Pulmonary artery endothelial cell (primary cell): ENCODE measurements at places on chromosomes 3 and 15.

GRCh38 chr3:143726727-143727126 lies 121.5 kb downstream of the SLC9A9 start:
- no peak for DNase-seq

DNA sequence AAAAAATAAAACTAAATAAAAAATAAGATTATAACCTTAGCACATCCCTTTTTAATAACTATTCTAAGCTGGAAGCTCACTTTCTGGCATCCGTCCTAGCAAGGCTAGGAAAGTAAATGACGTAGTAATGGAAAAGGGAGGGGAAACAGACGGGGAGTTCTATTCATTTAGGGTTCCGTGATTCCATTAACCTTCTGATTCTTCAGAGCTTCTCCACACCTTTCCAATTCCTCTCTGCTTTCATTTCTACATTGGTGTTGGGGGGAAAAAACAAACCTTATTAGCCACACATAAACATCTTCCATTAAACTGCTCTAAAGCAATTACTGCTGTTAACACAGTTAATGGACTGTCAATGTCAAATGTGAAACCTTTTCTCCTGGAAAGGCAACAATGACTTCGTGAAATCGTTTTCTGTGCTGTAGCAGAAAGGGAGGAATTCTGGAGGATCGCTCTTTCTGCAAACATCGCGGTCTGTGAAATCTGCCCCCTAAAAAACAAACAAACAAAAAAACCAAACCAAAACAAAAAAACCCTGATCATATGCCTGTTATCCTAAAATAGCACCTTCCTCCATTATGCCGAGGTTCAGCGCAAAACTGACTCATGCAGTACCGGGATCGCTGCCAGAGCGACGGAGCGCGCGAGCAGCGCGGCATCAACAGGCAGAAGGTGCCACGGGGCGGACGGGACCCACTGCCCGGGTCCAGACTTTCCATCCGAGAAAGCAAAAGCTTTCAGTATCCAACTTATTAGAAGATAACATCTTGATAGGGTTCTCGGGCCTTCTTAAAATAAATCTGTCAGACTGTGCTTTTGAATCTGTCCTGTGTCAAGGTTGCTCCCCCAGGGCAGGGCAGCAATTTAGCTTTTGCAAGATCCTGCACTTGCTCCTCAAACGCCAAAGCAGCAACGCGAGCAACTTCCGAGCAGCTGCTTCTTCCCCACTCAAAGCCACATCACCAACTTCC lies 156.2 kb downstream of the FGF12 start:
- DNase-seq, result no peak

DNA sequence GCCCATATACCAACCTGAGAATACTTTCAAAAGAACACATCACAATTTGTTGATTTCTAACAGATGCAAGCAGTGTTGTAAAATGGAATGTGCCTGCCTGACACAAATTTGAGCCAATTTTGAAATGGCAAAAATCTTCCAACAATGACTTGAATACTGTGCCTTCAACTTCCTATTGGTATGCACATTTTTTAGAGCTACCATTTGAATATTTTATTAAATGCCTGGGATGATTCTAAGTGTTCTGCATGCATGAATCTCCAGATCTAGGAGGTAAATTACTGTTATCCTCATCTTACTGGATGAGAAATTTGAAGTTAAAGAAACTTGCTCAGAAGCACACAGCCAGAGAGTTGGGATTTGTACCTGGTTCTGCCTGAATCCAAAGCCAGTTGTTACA lies 282.8 kb upstream of the LRRN1 start:
- DNase-seq, result no peak

DNA sequence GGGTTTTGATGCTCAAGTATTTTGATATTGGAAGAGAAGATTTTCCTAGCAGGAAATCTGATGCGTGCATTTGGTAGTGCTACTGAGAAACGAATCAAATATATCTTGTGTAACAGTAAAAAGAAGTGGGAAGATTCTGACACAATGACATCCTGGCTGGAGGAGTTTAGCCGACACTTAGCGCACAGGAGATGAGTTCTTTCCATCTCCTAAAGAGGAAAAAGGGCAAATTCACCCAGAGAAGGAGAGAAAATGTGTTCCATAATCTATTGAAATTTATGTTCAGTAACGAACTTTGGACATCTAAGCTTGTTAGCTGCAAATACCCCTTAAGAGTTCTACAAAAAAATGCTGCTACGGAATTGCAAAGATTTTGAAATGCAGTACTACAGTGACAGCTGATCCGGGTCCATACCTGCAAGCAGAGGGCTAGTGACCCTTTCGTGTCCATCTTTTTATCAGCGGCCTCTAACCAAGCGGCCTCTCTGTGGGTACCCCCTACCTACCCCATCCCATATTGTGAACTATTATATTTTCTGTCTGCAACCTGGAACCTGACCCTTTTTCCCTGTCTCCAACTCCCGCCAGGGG lies 971 bp downstream of the CPOX start:
- DNase-seq, result no peak

GRCh38 chr3:14274999-14275961 lies 96.7 kb downstream of the LSM3 start:
- DNase-seq, result no peak

GRCh38 chr3:17195856-17196604 lies 311.3 kb downstream of the PLCL2 start:
- no peak for DNase-seq

DNA sequence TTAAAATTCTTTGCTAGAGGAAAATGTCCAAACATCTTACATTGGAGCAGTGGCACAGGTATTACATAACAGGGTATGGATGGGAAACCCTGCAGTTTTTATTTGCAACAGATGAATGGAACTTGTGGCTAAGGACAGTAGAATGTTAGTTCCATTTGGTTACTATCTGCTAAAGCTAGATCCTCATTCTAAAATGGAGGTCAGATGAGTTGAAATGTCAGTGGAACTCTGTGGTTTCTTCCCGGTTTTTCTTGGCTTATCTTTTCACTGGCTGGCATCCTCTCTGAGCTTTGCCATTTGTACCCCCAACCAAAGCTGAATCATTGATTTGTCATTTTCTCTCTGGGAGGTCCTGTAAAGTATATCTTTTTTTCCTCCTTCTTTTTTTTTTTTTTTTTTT lies 68.9 kb downstream of the ARMC8 start:
- no peak for DNase-seq

DNA sequence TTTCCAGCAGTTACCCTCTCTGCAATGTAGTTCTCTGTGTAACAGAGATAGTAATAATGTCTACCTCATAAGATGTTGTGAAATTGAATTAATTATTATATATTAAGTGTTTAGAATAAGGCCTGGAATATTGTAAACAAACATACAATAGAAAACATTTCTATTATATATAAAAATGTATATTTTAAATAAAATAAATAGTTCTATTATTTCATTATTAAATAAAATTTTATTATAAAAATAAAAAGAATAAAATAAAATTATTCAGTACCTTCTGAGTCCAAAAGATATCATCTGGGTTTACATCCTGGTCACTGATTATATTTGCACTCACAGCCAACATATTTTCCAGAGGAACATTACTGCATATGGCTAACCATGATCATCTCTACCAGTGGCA lies 135.4 kb downstream of the LRRC3B start:
- no peak for DNase-seq

- DNase-seq, result no peak
These were observed 300.6 kb upstream of the KCNH8 start for GRCh38 chr3:18847583-18848197.

DNA sequence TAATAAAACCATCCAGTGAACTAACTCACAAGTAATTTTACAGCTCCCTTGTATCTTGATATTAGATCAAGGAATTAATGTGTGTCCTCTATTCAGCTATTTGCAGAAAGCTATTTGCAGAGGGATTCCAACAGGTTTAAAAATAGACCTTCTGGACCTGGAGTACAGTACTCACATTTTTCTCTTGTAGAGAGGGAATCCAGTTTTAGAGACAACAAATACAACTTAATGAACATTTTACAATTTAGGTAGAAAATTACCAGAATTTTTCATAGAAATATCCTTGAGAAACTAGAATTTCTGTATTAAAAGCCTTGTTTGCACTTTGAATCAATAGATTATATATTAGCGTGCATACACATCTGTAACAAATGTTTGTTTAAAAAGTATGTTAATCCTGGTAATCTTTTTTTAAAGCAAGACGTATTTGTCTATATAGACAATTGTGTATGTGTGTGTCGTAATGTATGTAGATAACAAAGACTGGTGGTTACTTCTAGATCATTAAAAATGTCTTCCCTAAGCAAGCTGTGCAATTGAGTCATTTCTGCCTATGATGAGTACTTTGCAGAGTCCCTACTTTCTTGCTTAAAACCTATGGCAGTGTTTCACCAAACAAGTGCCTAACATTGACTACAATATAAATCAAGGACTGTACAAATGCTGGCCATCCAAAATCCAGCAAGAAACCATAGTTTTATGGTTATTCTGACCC lies 57.9 kb downstream of the PPP2R3A start:
- no peak for DNase-seq

DNA sequence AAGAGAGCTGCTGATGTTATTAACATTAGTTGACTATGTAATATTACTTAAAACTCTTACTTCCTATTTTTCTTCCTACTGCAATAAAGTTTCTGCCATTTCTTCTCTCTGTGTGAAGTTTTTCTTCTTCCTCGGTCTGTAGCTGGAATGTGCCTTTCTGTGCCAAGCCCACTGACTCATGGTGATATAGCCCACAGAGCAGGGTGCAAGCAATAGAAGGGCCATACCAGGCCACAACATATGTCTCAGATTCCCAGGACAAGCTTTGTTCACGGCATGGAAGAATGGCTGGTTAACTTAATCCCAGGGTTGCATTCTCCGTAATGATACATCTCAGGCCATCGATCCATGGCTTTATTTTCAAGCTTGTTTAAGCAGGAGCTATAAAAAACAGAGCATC lies 815.3 kb downstream of the TUSC7 start:
- no peak for DNase-seq

- DNase-seq, result no peak
These were observed 34.0 kb upstream of the ARPIN start for GRCh38 chr15:89946681-89947299.

DNA sequence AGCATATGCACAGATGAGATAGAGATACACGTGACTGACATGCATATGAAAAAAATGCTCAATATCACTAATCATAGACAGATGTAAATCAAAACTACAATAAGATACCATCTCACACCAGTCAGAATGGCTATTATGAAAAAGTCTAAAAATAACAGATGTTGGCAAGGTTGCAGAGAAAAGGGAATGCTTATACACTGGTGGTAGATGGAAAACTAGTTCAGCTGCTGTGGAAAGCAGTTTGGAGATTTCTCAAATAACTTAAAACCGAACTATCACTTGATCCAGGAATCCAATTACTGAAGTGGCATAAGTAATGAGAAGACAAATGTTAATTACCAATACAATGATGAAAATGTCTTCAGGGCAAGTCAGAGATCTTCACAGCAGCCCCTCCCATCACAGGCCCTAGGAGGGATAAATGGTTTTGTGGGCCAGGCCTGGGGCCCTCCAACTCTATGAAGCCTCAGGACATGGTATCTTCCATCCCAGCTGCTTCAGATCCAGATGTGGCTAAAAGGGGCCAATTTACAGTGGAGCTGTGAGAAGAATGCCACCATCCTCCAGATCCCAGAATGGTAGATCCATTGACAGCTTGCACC lies 71.4 kb upstream of the PLSCR4 start:
- no peak for DNase-seq

GRCh38 chr3:65562447-65562846 lies 476.3 kb downstream of the MAGI1 start:
- no peak for DNase-seq

DNA sequence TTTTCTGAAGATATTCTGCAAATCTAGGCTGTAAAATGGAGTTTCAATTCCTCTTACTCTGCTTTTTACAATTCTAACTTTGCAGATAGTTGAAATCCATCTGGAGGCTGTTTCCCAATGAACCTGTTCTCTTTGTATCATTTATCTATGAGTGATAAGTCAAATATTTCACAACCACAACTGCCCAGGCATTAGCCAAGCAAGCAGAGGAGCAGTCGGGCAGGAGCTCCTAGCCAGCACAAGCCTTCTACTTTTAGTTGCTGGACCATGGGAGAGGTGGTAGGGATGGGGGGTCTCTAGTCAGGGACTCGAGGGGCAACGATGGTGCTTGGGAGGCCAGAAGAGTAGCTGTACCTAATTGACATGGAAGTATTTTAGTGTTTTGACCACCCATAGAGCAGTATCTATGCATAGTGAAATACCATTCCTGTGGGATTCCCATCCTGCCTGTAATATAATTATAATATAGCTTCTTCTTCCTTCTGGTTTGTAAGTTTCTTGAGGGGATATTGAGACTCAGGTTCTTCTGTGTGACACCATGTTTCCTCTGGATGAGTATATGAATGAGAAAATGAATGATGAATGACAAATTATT lies 353.5 kb upstream of the IL12A start:
- no peak for DNase-seq

DNA sequence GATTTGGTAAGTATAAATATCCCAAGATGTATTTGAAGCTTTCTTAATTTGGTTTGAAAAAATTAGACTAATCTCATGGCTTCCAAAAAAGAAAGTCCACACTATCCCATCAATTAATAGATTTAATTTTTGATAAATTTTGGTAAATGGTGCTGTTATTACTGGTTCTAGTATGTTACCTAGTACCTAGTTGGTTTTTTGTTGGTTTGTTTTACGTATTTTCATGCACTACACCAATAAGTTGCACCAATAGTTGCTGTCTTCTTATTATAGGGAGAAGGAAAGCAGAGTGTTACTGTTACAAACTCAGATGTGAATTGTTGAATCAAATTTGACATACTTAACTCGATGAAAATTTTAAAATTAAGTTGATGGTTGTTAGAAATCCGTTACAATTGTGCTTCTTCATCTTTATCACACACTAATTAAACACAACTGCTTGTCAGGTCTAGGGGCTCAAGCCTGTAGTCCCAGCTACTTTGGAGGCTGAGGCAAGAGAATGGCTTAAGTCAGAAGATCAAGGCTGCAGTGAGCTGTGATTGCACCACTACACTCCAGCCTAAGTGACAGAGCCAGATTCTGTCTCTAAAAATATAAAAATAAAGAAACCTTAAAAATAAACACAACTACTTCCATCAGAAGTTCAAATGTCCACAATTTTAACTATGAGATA lies 23.1 kb upstream of the MBNL1 start:
- DNase-seq, result no peak

DNA sequence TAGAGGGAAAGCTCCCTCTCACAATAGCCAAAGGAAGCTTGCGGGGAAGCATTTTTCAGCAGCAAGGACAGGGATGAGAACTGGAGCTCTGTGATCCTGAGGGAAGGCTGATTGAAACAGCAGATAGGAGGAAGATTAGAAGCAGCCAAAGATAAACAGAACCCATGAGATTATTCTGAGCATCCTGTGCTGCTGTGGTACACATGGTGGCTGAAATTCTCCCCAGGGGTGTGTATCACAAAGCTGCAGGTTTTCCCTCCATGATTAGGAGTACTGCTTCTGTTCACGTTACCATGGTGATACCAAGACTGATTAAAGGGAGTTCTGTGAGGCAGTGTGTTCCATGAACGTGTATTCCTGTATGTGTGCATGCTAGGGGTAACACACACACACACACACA lies 30.3 kb upstream of the PSMD6 start:
- no peak for DNase-seq

GRCh38 chr15:77588126-77588525 lies 44.6 kb downstream of the LINGO1 start:
- DNase-seq, result no peak

GRCh38 chr3:194431554-194431953 lies 32.5 kb upstream of the GP5 start:
- DNase-seq, result no peak

- peak; percentile 64 for DNase-seq
These were observed 113.8 kb downstream of the FRMD5 start for GRCh38 chr15:44081026-44082013.

GRCh38 chr3:2375376-2375775 lies 276.7 kb downstream of the CNTN4 start:
- DNase-seq, result no peak
